ENCODE measurements at places on chromosomes 4 and X.

DNA sequence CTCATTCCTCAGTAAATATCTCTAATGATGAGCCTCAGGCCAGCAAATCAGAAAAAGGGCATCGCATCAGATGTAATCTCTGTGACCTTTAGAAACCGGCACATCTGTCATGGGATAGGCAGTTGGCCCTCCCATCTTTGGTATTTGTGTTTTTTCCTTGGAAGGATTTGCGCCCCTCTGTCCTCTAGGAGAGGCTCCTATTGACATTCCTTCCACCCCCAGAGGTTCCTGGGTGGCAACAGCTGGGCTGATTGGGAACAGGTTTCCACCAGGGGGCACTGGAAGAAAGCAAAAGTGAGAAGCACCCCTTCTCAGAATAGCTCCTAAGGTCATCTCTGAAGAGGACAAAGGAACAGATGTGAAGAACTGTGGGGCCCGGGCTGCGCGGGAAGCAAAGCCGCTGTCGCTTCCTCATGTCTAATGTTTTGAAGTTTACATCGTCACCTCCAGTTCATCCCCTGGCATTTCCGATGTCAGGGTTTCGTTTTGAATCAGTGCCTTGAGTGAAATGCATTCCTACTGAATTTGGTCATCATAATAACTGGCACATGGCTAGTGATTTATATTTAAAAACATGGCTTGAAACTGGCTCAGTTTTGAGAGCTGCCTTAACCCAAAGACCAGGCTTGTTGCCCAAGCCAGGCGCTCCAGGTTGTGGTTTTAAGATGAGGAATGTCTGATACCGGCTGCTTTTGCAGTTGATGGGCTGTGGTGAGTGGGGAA lies 6.2 kb downstream of the TXK start:
- peak; percentile 72 for DNase-seq

DNA sequence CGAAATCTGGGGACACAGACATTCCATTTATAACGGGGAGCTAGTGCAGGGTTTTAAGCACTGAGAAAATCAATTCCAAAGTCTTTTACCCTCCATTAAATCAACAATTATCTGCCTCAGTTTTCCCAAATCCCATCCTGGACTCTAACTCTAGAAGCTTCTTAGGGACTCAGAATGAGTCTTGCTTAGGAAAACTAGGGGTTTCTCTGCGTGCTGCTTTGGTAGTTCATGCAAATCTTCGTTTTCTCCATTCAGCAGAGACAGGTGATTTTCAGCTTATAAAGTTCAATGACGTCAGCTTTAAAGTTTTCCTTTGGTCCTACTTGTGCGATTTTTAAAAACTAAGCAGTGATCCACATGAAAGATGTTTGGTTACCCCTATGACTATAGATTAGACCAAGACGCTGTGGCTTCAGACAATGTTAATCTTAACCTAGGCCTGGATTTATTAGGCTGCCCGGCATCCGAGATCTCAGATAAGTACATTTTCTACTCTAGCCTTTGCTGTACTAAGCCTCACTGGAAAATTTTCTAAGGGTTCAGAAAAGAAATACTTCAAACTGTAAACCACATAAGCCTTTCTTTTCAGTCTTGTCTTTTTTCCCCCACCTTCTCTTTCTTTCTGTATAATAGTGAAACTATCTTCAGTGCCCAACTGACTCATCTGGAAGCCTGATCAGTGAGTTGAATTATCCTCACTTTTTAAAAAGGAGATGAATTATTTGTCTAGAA lies 121.4 kb upstream of the GATB start:
- DNase-seq, result no peak

- no peak for DNase-seq
Measured at GRCh38 chrX:37662181-37662580, 23.4 kb upstream of the XK start.

DNA sequence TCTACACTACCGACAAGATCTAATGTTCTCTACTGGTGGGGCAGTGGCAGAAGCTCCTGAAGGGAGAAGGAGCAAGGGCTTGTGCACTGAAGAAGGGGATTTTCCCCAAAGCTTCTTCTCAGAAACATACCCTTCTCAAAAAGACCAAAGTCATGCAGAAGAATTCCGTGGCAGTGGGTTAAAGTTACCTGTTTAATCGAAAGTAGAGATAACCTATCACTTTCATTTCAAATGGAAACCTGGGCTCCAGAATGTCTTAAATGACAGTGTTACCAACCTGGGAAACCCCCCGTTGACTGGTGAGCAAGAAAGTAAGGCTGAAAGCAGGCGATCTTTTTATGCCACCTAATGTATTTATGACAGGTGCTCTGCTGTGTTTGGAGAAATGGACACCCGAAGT lies 92.5 kb upstream of the TEX13D start:
- DNase-seq, result no peak

DNA sequence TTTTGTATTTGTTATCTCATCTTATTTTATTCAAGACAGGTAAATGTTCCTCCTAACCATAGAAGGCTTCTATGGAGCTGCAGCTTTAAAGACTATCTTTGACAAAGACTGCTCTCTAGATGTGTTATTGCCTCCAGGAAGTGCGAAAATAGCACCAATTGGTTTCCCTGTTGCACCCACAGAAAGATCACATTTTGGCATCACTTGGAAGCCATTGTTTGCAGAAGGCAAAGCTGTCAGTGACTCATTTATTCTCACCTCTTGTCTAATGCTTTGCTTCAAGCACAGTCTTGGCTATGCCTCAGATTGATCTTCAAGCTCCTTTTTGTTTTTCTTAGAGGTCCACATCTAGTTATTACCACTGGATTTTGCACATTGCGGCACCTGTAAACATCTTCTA lies 150.3 kb downstream of the PCDH7 start:
- no peak for DNase-seq

GRCh38 chr4:98026362-98026761 lies 116.9 kb downstream of the STPG2 start:
- no peak for DNase-seq

DNA sequence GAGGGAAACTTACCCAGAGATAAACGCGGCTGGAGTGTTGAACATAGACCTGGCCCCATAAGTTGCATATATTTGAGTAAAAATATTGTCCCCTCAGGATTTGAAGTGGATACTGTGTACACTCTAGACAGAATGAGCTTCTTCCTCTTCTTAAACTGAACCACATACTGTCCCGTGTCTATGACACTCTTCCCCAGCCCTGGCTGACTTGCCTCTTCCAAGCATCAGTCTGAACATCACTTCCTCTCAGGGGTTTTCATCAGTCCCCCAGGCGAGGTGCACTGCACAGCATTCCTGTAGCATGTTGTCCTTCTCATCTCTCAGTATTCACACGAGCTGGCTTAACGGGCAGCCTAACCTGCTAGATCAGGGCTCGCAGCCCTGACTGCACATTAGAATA lies 80.5 kb upstream of the TMEM150C start:
- no peak for DNase-seq
